ENCODE measurements at places on chromosomes 4 and X.

DNA sequence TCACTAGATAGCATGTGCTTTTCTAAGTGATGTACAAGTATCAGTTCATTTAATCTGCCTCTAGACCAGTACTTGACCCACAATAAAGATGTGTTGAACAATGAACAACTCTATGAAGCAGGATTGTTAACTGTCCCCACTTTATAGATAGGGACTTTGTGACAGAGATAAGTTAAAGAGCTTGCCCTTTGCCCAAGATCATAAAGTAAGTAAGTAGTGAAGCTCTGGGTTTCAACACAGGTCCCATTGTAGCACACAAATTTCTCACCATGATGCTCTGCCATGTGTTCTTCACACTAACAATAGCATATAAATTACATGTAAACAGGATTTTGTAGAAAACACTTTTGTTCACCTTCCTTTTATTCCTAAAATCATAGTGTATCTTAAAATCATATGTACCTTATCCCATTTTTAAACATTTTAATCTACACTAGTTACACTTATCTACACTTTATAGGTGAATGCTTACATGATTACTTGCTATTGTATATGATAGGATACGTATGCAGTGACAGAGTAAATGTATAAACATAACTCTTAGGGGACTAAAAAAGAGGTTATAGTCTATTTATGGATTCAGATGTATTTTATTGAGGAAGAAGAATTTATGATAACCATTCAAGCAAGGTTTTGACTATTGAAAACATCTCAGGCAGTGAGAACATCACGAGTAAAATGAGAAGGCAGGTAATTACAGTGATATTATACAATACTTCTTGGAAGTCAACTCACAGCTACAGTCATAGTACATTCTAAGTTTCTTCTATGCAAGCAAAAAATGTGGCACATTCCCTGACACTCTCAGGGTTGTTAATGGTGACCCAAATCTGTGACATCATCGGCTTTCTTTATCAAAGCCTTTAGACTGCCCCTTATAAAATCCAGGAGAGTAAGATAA, 2275.1 kb downstream of the PCDH7 start:
- DNase-seq, result no peak

DNA sequence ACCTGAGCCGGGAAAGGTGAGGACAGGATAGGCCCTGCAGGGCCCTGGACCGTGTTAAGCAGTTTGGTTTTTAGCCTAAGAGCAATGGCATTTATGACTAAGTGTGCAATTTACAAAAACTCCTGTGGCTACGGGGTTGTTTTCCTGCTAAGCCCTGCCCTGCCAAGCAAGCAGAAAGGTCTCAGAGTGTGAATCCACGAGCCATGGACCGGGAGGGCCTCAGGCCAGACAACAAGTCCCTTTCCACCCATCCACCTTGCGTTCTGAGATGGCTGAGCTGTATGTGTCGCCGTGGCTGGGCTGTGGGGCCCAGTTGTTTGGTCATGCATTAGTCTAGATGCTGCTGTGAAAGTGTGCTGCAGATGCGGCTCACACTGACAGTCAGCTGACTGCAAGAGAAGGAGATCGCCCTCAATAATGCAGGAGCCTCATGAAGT, 33.9 kb upstream of the AFAP1 start:
- peak; percentile 70 for DNase-seq

- DNase-seq, result no peak
These were observed 211.8 kb downstream of the PPP3CA start for GRCh38 chr4:101135371-101136010.

DNA sequence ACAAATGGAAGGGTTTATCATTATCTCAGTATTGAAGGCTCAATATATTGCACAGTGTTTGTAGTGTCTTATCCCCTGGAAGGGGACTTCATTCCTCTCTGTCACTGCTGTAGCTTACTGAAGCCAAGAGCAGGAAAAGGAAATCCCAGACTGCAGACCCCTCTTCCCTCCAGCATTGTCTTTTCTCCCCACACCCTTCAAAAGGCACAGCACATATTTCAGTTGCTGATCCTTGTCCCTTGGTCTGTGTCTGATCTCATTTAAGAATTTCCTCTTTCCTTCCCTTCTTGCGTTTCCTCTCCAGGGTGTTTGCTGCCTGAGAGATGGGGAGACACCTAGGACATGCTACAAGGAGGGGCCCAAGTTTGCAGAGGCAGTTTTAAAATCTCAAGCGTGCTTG, 40.1 kb downstream of the STIM2 start:
- no peak for DNase-seq

GRCh38 chrX:71550578-71550977, 17.7 kb downstream of the OGT start:
- no peak for DNase-seq

DNA sequence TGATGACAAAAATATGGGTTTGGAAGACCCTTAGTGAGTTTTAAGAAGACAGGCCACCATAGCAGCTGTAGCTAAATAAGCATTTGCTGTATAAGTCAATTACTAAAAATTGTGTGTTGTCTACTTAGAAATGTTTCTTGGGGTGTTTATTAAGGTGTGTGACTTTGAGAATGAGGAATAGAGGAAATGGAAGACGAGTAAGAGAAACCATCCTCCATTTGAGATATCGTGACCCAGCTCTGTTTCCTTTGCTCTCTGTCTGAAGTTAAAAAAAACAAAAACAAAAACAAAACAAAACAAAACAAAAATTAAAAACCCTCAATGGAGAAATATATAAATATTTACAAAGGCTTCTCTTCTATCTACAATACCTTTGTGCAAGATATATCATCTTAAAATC, 41.7 kb upstream of the FAM9C start:
- no peak for DNase-seq

- DNase-seq, result peak; percentile 99
These were observed 125.0 kb upstream of the EDNRA start for GRCh38 chr4:147355847-147356246.

- peak; percentile 70 for DNase-seq
These were observed 743 bp upstream of the NRK start for GRCh38 chrX:105821471-105822121.

DNA sequence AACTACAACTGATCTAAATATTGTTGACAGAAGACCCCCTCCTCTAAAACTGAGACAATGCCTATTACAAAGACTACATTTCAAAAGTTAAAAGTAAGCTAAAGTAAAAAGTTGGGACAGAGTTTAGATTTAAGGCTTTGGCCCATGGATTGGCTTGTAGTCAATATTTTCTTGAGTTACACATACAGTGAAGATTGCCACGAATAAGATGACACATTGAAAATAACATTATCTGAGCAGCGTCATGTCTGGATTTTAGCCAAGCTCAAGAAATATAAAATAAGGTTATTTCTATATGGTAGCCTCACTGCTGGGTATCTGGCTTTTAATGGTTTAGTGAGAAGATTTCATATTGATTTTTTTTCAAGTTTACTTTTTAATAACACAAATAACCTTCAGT, 266.2 kb upstream of the LDB2 start:
- peak; percentile 72 for DNase-seq

- no peak for DNase-seq
These were observed 346.1 kb downstream of the GRXCR1 start for GRCh38 chr4:43238585-43238984.

DNA sequence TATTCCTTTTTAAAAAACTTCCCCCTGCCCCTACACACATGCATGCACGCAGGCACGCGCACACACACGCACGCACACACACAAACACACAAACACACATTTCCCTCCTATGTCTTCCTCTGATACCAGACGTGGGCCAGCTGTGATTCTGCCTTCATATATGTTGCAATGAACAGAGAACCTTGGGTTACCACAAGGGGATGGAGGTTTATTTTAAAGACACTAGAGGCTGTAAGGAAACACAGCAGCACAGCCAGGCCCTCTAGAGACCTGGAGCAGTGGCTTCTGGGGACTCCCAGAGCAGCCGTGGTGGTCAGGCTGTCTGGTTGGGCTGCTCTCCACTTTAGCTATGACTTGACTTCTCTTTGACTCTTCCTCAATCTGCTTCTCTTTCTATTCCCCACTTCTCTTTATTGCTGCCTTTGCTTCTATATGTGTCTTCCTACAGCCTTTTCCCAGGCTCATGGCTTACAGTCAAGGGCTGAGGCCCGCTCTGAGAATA, 3.2 kb upstream of the TLR10 start:
- no peak for DNase-seq

GRCh38 chrX:19747652-19748610, 139.5 kb downstream of the SH3KBP1 start:
- DNase-seq, result peak; percentile 24

- DNase-seq, result peak; percentile 97
These were observed 161.5 kb downstream of the PPARGC1A start for GRCh38 chr4:23728393-23728792.

GRCh38 chr4:122329876-122330565, 48.8 kb upstream of the ADAD1 start:
- DNase-seq, result peak; percentile 68

- DNase-seq, result peak; percentile 14
These were observed 387.9 kb upstream of the RPS6KA3 start for GRCh38 chrX:20654596-20655106.

DNA sequence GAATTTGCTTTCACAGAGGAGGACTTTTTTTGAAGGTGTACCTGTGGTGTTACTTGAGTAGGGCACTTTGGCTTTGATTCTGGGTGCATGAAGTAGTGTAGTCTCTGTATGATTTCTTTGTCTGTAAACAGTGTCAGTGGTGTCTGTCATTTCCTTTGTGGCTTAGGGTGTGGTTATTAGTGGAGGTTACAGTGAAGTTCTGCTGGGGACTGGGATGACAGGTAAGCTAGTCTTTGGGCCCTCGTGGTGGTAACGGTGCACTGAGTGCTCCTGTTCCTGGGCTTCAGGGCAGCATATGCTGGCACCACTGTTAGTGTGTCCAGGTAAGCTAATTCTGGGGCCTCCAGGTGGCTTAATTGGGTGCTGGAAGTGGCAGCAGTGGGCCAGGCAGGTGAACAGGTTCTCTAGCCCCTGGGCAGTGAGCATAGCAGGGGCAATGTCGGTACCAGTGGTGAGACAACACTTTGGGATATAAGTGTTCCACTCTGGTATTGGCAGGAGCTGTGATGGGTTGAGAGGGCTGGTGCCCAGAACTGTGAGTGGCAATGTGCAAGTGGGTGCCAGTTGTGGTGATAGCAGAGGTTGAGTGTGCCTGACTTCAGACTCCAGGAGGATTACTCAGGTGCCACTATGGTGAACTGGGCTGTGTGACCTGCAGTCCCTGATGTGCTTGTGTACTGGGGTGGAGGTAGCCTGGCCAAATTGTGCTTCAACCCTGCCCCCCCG, 26.0 kb upstream of the VSIG1 start:
- DNase-seq, result no peak

DNA sequence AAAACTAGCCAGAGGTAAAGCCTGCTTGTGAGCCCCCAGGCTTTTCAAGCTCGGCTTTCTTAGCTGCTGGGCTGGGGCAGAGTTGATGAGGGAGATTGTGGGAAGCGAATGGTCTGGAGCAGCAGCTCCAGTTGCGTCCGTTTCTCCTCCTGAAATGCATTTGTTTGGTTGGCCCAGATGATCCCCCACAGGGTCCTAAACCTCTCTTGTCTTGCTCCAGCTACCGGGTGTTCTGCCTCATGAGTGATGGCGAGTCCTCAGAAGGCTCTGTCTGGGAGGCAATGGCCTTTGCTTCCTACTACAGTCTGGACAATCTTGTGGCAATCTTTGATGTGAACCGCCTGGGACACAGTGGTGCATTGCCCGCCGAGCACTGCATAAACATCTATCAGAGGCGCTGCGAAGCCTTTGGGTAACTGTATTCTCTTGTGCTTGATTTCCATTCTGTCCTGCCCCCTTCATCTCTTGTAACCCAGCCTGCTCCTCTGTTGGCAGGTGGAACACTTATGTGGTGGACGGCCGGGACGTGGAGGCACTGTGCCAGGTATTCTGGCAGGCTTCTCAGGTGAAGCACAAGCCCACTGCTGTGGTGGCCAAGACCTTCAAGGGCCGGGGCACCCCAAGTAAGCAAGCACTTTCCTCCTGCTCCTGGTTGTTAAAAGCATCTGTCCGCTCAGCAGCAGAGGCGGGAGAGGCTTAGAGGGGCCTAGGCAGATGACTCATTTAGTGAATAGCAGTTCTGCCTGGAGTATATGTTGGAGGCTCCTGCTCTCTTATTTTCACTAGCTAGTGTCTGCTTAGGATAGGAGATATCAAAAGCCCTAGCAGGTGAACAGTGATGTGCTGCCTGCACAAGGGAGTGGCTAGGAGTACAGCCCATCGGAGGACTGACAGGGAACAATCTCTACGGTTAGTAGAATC, 15.3 kb downstream of the TKTL1 start:
- no peak for DNase-seq

GRCh38 chrX:129934952-129935351, 29.0 kb downstream of the UTP14A start:
- no peak for DNase-seq

DNA sequence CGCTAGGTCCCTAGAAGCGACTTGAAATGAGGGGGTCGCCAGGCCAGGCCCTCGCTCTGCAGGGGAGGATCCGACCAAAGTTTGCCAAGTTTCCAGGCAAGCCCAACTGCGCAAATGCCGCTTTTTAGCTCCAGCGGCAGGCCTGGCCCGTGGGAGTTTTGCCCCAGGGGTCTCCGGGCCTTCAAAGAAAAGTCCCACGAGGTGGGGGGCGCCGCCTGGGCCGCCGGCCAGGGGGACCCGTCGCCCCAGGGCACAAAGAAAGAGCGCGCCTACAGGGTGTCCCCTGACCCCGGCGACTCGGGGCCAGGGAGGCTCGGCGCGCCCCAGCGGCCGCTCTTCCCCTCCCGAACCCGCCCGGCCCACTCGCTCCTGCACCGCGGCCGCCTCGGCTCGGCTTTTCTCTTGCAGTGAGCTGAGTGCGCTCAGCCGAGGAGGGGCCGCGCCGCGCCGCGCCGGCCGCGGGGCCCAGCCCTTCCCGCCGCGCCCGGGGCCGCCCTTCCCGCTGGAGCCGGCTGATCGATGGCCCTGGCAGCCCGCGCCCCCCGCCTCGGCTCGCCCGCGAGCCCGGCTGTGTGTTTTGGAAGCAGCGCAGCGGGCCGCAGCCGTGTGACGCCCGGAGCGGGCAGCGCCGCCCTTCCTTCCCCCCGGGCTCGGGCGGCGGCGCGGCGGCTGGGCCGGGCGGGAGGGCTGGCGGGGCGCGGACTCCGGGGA, 754 bp upstream of the KLF3 start:
- peak; percentile 40 for DNase-seq

DNA sequence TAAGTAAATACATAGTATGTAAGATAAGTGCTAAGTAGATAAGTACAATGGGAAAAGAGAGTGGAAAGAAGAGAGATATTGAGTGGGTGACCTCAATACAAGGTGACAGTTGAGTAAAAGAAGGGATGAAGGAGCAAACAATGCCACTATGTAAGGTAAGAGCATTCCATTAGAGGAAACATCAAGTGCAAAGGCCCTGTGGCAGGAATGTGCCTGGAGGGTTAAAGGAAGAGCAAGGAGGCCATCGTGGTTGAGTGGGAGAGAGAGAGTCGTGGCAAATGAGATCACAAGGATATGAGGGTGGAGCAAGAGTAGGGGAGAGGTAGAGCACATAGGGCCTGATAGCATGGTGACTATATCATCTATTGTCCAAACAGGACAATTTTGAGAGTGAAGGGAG, 13.4 kb downstream of the EDNRA start:
- DNase-seq, result no peak

DNA sequence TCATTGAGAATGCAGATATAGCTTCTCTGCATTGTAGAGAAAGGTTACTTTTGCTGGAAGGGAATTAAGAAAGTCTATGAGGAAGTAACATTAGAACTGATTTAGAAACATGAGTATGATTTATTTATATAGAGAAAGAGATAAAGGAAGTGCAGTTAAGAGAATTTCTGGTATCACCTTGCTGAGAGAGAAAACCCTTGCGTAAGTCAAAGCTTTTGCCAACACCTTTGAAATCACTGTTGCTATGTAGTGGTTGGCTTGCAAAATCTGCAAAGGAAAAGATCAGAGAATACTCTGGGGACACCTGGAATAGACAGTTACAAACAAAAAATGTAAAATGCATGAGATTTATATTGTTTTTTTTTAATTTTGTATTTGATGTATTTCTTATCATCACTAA, 137.3 kb upstream of the RXFP1 start:
- no peak for DNase-seq
